Gastroesophageal sphincter (tissue), 4 donors: ENCODE measurements at places on chromosomes 1 and 21. TPM values are rescaled to one million over a fixed set of nuclear protein-coding genes. Genes with fewer than 3 reads are reported as not detected.

DNA sequence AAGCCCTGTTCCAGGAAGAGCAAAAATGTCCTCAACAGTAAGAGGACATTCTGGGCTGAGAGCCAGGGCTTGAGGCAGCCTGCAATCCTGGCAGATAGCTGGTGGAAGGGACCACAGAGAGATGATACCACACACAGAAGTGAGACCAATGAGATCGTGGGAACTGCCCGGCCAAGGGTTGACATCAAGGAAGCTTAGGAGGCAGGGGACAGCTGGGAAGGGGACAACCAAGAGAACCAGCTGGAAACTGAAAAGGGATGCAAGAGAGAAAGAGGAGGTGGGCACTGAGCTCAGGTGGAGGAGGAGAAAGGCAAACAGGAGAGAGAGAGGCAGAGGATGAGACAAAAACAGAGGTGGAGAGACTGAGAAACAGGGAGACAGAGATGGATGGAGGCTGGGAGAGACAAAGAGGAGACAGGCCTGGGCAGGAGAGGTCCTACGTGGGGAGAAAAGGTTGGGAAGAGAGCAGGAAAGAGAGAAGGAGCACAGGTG, 9.2 kb downstream of the PDZK1IP1 start:
- ATAC-seq = no peak

- no peak for ATAC-seq
Observed at GRCh38 chr1:159944623-159945455, 574 bp downstream of the IGSF9 start.

DNA sequence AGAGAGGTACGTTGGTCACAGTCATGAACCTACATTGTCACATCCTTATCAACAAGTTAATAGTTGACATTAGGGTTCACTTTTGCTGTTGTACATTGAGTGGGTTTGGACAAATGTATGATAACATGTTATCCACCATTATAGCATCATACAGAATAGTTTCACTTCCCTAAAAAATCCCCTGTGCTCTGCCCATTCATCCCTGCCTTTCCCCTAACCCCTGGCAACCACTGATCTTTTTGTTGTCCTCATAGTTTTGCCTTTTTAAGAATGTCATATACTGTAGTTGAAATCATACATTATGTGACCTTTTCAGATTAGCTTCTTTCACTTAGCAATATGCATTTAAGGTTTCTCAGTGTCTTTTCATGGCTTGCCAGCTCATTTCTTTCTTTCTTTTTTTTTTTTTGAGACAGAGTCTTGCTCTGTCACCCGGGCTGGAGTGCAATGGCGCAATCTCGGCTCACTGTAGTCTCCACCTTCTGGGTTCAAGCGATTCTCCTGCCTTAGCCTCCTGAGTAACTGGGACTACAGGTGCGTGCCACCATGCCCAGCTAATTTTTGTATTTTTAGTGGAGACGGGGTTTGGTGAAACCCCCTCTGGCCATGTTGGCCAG, 50.6 kb downstream of the UCK2 start:
- no peak for ATAC-seq

GRCh38 chr1:63592536-63593302, 492 bp upstream of the PGM1 start:
- no peak for ATAC-seq

C1orf87 gene
- total RNA-seq = not detected

E2F2 gene
- 0.08 TPM for total RNA-seq

GCSAML gene
- 0.81 TPM for total RNA-seq

LDLRAD1 gene
- total RNA-seq = not detected

PROX1 gene
- total RNA-seq = 3.2 TPM
